Activated effector memory CD4-positive, alpha-beta T cell treated with anti-CD3 and anti-CD28 coated beads, Interleukin-2, amount 50 U/mL, for 16 hours (primary cell): ENCODE measurements at places on chromosomes 1 and 21.

GRCh38 chr1:111030590-111030989 is 66.9 kb upstream of the LRIF1 start:
- DNase-seq: peak; percentile 79

DNA sequence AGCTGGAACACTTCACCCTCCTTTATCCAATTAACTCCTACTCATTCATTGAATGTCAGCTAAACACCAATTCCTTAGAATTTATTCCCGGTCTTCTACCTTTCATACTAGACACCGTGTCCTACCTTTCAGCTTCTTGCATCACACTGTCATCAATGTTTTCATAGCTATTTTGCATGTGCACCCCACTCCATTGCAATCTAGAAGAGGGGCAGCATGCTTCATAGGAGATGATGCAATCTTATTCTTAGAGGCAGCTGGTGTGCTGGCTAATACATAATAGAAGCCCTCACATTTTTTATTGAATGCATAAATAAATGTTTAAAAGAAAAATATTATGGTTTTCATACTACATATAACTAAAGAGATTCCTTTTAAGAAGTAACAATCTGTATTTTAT is 123.6 kb downstream of the DSCAM start:
- no peak for DNase-seq

GRCh38 chr1:157691285-157691920 is 9.2 kb downstream of the FCRL3 start:
- DNase-seq: no peak

DNA sequence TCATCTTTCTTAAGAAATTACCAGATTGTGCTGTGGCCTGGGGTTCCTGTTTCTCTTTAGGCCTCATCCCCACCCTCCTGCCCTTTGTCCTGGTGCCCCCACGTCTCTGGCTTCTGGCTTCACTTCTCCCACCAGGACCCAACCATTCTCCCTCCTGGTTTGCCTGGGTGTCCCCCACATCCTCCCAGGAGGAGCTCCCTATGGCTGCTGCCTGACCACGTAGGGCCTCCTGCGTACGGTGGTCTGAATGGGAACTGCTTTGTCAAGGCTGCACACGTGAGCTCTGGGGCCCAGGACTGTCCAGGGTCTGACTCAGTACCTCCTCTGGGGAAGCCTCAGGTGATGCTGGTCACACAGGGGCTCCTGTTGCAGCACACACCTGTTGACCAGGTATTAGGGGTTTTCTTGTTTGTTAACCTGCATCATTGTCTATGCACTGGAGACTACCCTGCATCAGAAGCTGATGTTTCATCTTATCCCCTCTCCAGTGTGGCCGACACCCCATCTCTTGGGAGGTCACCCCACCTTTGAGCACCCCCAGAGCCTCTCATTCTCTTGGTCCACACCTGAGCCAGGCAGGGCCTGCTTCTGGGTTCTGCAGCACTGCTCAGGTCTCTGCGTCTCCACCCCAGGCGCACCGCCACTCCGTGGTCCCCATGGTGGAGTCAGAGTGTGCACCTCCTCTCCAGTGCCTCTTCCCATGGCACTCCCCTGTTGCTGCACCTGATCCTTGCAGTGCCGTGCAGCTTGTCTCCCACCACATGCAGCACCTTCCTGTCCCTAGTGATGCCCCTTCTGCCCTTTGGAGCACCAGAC is 65.8 kb downstream of the S100B start:
- DNase-seq: no peak

- no peak for DNase-seq
Measured at GRCh38 chr1:235067396-235068157, 61.1 kb downstream of the TOMM20 start.

DNA sequence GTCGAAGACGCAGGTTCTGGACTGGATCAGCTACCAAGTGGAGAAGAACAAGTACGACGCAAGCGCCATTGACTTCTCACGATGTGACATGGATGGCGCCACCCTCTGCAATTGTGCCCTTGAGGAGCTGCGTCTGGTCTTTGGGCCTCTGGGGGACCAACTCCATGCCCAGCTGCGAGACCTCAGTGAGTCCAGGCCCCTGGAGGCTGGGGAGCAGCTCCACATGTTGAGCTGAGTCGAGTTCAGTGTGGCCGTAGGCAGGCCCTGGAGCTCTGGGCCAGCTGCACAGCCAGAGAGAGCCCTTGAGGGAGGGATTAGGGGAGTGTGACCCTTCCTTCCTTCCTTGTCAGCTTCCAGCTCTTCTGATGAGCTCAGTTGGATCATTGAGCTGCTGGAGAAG is 1.6 kb downstream of the ELF3 start:
- no peak for DNase-seq

- no peak for DNase-seq
Measured at GRCh38 chr1:31584869-31585735, 8.8 kb downstream of the TINAGL1 start.

DNA sequence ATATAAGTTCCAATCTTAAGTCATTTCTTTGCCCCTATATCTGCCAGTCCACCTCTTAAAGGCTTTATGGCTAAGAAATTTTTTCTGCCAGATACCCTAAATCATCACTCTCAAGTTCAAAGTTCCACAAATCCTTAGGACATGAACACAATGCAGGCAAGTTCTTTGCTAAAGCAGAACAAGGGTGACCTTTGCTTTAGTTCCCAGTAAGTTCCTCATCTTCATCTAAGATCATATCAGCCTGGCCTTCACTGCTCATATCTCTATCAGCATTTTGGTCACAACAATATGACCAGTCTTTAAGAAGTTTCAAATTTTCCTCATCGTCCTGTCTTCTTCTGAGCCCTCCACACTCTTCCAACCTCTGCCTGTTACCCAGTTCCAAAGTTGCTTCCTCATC is 402.2 kb upstream of the RUNX1 start:
- DNase-seq: no peak

GRCh38 chr1:54567961-54568360 is 19.9 kb downstream of the ACOT11 start:
- no peak for DNase-seq

DNA sequence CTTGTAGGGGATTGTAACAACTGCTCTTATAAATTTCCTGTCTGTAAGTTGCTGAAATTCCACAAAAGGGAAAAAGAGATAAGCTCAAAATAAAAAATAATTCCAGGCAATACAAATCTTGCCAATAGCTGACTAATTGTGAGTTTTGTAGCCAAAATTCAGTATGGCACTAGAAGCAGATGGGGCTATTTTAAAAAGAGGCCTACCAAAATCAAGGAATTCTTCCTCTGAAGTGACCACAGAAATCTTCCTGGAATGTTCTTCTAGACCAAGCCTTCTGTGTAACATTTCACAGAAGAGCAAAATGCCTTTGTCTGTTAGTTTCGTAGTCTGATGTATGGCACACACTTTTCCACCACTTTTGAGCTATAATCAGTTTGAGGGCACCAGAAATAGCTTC is 127.6 kb downstream of the CYYR1 start:
- DNase-seq: no peak

- no peak for DNase-seq
Measured at GRCh38 chr1:92509619-92510018, 22.9 kb upstream of the GFI1 start.

GRCh38 chr1:180571832-180572636 is 13.3 kb downstream of the OVAAL start:
- peak; percentile 75 for DNase-seq

- no peak for DNase-seq
Measured at GRCh38 chr1:87394513-87394912, 65.8 kb downstream of the LMO4 start.

GRCh38 chr21:41488080-41488479 is 19.9 kb downstream of the TMPRSS2 start:
- no peak for DNase-seq

- DNase-seq: no peak
Measured at GRCh38 chr1:178011465-178011828, 41.6 kb upstream of the SEC16B start.

DNA sequence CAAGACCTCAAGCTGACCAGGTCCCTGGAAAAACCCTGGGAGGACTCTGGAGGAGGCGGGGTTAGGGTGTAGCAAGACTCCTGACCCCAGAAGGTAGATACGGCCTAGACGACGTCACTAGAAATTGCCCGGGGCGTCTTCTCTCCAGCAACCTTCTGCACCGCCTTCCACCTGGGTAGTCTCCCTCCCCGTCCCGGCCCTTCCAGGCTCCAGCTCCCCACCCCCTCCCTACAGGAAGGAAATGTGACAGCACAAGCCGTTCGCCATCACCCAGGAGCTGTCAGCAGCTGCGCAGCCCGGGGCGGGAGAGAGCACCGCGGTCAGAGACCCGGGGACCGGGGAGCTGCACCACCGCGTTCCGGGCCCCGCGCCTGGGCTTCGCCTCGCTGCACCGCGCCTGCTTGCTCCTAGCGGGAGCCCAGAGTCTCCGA is 20.0 kb downstream of the SERTAD4 start:
- DNase-seq: no peak
